ENCODE measurements at places on chromosomes 5 and 9.

- DNase-seq: peak; percentile 69
Measured at GRCh38 chr9:84271531-84271900, 69.0 kb downstream of the SLC28A3 start.

DNA sequence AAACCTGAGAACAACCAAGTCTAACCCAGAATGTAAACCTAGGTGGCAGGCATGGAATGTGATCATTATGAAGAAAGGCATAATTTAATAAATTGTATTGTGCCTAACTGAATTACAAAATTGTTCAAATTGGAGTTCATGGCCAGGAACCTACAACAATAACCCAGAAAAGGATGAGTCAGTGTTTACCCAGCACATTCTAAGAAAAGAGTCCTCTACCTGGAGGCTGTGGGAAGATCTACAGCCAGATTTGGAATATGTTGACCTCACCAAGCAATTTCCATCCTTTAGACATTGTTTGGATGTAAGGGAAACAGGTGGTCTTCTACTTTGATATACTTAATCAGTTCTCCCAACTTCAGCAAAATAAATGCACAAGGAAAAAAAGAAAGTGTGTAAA is 152.2 kb downstream of the TMEM161B start:
- no peak for DNase-seq

DNA sequence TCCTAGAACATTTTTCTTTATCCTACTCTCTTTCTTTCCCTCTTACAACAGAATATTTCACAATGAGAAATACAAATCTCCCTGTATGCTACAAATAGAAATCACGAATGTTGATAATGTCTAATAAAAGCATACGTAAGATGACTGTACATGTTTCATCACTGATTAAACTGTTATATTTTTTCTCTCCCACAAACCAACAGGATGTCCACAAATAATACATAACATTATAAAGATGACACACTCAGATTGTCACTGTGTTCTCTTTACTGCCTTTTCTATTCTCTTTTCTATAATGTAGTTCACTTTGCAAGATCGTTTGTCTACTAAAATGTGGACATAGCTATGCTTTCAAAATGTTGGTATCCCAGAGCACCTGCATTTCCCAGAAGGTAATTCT is 90.7 kb upstream of the PARP8 start:
- DNase-seq: no peak

DNA sequence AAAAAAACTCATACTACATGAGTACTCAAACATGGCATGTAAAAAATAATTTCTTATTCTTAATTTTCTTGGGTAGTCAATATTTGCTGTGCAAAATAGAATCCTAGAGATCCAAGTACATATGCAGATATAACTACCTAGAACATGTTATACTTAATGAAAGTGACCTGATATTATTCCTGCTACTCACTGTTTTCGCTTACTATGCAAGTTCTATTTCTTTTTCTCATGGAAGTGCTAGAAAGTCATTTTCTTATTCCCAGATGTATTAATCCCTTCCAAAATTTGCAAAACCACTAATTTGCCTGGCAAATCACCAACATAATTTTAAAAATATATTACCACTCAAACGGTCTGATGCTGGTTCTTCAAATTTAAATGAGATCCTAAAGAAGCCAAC is 19.2 kb upstream of the PLAC8L1 start:
- DNase-seq: no peak

DNA sequence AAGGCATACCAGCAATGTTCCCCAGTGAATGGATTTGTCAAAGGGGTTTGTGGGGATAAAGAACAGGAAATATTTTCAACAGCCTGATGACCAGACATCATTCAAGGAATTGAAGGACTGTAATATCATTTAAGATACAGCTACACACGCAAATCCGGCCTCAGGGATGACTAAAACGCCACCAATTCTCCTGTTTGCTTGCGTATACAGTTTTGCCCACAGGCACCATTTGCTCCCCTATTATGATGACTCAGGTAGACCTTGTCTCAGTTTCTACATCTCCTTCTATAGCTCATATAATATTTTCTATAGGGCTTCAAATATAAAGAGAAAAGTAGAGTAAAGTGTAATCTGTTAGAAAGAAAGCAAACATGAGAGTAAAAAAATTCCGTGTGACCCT is 29.7 kb upstream of the ITGA1 start:
- DNase-seq: no peak

- no peak for DNase-seq
Measured at GRCh38 chr9:90803860-90804593, 2.4 kb downstream of the SYK start.

DNA sequence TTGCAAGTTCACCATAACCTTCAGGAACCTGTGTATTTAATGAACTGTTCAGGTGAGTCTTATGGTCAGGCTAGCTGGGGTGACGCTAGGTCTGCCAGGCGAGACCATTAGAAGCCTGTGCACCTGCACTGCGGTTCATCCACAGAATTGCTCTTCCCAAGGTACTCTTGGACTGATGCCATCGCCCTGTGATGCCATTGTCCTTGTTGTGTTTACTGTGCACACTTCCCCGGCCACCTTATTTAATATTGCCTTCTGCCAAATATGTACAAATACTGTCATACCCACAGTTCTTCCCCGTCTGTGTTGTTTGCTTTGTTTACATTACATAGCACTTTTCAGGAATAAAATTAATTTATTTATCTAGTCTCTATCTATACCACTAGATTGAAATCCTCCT is 66.3 kb downstream of the RCL1 start:
- DNase-seq: no peak

- DNase-seq: no peak
Measured at GRCh38 chr9:123225995-123226394, 42.4 kb downstream of the STRBP start.

GRCh38 chr5:149865746-149866145 is 78.8 kb downstream of the PDE6A start:
- DNase-seq: no peak

DNA sequence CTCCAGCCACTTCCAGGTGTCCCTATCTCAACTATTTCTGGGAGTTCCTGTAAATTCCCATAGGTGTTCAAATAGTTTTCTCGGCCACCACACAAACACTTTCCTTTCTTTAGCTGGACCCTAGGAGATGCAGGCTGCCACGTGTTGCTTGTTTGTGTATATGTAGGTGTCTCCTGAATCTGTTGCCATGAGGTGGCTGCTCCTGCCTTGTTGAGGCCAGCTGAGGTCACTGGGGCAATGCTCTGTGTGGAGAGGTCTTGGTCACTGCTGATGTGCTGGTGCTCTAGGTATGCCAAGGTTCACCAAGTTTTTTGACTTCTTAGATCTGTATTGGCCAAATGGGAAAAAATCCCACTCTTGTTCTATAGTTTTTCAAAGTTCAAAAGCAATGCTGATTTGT is 132.5 kb upstream of the CHD1 start:
- no peak for DNase-seq

GRCh38 chr5:144187699-144188294 is 17.1 kb downstream of the KCTD16 start:
- DNase-seq: peak; percentile 88

DNA sequence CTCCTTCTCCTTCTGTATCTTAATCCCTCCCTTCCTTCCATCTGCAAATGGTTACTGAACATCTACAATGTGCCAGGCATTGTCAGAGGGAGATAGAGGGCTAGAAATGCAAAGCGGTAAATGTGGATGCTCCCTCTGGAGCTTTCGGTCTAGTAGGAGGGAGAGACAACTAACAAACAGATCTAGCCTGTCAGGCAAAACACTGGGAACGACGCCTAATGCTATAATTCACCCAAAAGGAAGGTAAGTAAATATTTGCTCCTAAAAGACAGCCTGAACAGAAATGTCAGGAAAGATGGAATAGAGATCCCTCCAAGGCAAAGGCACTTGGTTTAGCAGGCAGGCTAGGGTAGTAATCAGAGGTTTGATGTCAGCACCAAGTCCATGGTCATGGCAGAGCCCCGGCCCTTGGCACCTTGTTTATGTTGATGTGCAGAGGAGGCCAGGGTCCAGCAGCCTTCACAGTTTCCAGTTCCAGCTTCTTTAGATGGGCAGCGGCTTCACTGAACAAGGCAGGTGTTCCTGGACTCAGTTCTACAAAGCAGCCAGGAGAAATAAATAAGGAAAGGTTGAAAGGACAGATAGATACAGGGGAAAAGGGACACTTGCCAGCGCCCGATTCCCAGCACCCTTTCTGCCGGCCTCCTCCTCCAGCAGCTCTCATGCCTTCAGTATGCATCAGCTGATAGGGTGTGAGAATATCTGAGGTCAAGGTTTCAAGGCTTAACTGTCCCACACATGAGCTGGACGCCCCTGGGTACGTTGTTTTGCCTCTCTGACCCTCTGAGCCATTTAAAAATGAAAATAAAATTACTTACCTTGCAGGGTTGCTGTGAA is 46.5 kb upstream of the FRRS1L start:
- DNase-seq: no peak

DNA sequence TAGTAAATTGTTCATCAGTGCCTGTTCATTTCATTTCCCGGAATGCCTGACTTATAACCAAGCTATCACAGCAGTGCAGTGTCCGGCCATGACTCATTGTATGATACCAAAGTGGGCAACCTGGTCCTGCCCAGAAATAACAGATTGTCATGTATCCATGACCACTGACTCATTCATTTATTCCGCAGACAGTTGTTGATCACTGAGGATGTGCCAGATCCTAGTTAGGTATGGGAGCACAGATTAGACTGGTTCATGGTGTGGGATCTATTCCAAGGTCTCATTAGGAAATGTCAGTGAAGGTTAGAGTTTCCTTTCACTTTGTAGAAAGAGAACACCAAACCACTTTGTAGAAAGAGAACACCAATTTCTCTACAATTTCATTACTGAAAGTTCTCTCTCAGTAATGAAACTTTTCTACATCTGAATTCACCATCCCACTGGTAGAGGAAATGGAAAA is 8.7 kb downstream of the NREP start:
- DNase-seq: no peak

DNA sequence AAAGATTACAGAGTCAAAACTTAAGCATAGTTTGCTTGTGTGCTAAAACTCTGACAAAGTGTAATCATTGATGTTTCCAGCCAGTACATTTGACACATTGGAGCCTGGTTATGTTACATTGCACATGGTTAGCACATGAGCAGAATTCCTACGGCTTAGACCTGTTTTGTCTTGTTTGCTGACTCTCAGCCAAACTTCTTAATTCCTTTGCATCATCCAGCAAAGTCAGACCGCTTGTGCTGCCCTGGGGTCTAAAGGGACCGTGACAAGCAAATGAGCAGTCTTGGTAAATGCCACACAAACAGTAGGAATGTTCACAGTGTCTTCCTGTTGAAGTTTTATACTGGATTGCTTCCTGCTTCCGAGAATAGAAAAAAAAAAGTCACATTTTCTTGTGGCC is 72.0 kb upstream of the ENTREP1 start:
- no peak for DNase-seq

DNA sequence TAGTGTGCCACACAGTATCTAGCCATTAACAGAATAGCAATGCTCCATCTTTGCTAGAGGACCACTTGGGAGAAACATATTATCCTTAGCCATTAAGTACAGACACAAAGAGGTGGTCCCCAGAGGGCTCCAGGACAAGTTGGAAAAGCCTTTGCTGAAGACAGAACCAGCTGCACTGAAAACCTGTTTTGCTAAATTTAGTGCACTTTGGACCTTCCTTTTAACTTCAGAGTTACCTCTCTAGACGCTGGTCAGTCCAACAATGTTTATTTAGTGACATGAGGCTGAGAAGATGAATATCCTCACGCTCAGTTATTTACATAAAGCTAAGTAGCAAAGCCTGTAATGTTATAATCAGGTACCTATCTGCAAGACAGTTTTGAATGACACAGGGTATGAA is 265.0 kb upstream of the ZNF608 start:
- DNase-seq: no peak

- DNase-seq: no peak
Measured at GRCh38 chr9:77968506-77968905, 63.1 kb downstream of the GNAQ start.

GRCh38 chr5:161847941-161848391 is at the start of gene GABRA1:
Gene GABRA1, plus strand, starts transcription at chr5:161848120. Its CDS starts 2,691 bp downstream, at chr5:161850811.
- DNase-seq: no peak

DNA sequence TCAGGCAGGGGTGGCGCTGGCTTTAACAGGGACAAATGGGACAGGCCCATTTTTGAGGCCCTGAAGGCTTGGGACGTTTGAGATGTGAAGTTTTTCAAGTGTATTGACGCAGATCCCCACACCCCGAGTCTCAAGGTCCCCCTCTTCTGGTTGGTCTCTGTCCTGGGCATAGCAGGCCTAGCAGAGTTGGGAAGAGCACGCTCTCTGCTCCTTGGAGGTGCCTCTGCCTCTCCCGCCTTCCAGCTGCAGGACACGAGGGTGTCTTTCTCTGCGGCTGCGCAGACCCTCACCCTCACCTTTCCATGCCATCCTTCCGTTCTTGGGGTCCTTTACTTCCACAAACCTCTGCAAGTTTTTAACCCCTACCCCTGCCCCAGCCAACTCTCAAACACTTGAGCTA is 18.6 kb downstream of the ADAMTSL2 start:
- no peak for DNase-seq
